ENCODE measurements at places on chromosomes 12 and 14.
A peak's percentile ranks its signal among the peaks of the same experiment; 100 is the strongest.

DNA sequence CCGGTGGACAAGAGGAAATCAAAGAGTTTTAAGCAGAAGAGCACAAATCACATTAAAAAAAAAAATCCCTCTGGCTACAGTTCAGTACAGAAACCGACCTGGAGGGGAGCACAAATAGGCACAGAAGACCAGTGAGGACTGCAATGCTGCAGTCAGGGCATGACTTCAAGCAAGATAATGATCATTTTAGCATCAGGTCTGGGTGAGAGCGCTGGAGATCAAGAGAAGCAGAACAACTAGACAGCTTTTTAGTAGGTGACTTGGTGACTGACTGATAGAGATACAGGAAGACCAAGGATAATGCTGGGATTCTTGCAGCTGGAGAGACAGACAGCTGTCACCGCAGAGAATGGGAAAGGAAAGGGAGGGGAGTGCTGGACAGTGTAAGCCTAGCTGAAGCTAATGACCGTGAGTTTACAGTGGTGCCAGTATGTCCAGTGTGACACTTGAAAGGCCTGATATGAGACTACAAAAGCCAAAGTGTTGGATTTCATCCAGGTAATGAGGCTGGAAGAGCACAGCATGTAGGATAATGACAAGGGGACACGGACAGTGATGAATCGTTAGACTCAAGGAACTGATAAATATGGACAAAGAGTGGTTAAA is 5.6 kb downstream of the NFYB start:
- DNase-seq: no peak

DNA sequence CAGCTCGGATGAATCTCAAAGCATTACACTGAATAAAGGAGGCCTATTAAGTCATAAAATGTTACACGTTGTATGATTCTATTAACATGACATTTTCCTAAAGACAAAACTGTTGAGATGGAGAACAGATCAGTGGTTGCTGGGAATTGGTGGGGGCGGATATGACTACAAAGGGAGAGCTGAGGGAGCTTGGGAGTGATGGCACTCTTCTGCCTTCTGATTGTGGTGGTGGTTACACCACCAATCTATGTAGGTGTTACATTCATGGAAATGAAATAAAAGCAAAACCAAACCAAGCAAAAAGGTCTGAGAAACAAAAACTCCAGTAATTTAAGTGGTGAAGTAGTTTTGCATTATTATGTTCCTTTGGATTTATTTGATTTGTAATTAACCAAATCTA is 16.4 kb upstream of the EVL start:
- DNase-seq: no peak

DNA sequence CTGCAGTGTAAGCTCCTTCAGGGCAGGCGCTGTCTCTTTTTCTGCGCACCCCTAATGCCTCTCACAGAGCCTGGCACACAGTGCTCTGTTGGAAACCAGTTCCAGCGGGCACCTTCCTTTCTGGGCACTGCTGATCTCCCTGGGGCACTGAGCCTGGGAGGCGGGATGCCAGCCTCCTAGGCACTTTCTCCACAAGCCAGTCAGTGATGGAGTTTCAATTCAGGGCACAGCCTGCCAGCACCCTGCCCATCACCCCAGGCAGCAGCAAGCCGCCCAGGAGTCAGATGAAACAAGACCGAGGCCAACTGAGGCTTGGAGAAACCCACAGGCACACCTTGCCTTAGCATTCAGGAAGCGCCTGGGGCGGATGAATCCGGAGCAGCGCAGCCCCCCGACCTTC is 5.7 kb upstream of the CTDSP2 start:
- DNase-seq: no peak

GRCh38 chr12:131610181-131610580 is 100.7 kb upstream of the SFSWAP start:
- no peak for DNase-seq

DNA sequence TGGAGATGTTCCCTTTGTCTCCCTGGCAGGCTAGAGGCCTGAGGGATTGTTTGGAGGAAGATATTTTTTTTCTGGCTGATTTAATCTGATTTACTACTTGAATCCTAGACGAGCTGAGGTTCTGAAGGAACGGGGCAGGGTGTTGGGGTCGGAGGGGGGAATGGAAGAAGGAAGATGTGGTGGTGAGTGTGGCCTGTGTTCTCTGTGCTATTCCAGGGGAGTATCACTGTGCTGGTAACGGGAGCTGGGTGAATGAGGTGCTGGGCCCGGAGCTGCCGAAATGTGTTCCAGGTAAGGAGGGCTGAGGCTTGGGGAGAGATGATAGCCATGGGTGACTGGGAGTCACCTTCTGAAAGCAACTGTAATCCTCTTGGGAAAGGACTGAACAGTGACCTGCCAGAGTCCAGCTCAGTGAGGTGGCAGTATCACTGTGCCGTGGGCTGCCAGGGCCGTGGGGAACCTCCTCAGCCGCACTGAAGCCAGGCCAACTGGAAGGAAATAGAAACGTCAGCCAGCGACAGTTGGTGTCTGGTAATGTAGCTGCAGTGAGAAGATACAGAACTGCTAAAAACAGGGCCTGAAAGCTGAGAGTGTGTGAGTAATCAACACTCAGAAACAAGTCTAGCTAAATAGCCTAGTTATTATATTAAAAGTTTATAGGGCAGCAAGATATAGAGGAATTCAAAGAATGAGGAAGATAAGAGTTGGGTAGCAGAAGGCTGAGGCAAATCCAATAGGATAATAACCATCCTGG is 7.9 kb downstream of the C1S start:
- no peak for DNase-seq

- no peak for DNase-seq
These were observed 25.8 kb downstream of the OR4N5 start for GRCh38 chr14:20164462-20164861.

DNA sequence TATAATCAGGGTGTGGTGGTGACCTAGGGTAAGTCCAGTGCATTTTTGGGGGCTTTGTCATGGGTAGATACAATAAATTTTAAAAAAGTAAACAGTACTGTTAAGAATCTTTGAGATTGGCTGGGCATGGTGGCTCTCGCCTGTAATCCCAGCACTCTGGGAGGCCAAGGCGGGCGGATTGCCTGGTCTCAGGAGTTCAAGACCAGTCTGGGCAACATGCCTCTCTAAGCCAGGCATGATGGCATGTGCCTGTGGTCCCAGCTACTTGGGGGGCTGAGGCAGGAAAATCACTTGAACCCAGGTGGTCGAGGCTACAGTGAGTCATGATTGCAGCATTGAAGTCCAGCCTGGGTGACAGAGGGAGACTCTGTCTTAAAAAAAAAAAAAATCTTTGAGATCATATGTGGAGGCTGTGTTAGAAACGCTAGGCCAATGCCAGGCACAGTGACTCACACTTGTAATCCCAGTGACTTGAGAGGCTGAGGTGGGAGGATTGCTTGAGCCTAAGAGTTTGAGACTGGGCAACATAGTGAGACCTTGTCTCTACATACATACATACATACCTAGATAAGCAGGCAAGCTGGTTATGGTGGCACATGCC is 67.7 kb downstream of the PRKCH start:
- DNase-seq: no peak

GRCh38 chr14:49745191-49745590 is 22.8 kb upstream of the KLHDC2 start:
- no peak for DNase-seq

GRCh38 chr12:118537481-118537917 is 161.1 kb downstream of the SUDS3 start:
- no peak for DNase-seq

DNA sequence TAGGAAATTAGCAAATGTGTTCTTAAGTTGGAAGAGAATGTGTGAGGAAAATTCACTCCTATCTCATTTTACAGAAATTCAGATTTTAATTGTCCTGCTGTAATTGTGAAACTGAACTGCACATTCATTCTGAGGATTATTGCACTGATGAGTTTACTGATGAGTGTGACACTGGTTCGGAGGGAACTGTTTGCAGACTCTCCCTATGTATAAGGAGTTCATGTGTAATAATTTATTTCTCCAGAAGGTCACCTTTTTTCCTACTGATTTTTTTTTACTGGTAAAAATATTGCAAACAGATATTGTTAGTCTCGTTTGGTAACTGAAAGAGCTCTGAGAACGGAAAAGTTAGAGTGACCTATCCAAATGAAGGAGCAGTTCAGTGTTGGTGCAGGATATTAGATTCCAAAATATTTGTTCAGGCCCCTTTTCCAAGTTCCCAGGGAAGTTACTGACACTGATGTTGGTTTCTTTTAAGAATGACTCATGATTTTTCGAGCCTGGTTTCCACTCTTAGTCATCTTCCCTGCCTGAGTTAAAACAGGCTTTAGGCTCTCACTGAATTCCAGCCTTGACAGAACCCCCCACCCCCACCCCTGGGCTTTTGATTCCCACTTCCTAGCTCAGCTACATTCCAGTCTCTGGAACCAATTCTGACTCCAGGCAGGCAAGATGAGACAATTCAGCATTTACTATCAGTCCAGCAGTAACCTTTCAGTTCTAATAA is 18.4 kb downstream of the ANO6 start:
- DNase-seq: peak; percentile 89

- no peak for DNase-seq
These were observed 29.2 kb downstream of the GLRX5 start for GRCh38 chr14:95564060-95564459.

GRCh38 chr12:13198241-13198640 is 1.7 kb downstream of the EMP1 start:
- DNase-seq: no peak

GRCh38 chr12:87047691-87048090 is 791.5 kb upstream of the MGAT4C start:
- no peak for DNase-seq

DNA sequence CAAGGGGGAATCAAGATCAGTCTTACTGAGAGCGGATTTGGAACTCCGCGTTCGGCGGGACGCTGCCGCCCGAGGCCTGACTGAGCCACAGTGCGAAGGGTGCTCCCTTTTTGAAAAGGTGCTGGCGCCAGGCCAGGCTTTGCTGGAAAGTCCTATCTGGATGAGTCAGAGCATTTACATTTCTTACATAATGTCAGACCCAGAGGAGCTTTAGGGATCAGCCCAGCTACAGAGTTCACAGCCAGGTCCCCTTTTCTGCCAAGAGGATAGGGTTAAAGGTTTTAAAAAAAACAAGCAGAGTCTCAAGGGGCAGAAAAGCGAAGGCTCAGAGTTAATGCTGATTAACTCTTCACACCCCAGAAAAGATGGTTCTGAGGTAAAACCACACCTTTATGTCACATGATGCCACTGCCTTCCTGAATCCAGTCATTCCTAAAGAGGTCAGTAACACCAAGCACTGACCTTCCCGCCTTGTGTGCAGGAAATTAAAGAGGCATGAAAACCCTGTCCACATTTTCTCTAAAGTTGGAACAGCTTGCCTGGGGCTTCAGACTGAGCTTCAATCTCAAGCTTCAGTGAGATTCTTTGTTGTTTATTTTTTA is 11.7 kb upstream of the FBXL14 start:
- DNase-seq: peak; percentile 95

GRCh38 chr12:72869024-72869423 is 596.9 kb downstream of the TRHDE start:
- DNase-seq: no peak

GRCh38 chr12:128652136-128652751 is 171.5 kb downstream of the SLC15A4 start:
- no peak for DNase-seq

- DNase-seq: no peak
These were observed 48.6 kb upstream of the CATSPERB start for GRCh38 chr14:91780452-91780851.

DNA sequence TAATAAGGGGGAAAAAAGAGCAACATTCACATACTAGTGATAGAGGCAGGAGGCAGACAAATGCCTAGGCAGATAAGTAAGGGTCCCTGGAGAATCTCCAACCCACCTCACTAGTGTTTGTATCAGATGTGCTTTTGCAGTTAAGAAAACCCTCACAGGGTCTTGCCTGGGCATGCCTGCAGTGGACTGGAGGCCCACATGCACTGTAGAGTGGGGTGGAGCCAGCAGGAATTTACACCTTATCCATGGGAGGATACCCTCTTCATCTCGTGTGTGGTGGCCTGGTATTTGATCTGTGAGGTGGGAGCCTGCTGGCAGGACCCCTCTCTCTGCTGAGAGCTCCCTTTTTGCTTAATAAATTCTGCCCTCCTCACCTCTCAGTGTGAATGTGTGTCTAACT is 238.0 kb upstream of the SLC16A7 start:
- DNase-seq: no peak

- DNase-seq: no peak
These were observed 6.3 kb downstream of the ZFP36L1 start for GRCh38 chr14:68786491-68787091.

DNA sequence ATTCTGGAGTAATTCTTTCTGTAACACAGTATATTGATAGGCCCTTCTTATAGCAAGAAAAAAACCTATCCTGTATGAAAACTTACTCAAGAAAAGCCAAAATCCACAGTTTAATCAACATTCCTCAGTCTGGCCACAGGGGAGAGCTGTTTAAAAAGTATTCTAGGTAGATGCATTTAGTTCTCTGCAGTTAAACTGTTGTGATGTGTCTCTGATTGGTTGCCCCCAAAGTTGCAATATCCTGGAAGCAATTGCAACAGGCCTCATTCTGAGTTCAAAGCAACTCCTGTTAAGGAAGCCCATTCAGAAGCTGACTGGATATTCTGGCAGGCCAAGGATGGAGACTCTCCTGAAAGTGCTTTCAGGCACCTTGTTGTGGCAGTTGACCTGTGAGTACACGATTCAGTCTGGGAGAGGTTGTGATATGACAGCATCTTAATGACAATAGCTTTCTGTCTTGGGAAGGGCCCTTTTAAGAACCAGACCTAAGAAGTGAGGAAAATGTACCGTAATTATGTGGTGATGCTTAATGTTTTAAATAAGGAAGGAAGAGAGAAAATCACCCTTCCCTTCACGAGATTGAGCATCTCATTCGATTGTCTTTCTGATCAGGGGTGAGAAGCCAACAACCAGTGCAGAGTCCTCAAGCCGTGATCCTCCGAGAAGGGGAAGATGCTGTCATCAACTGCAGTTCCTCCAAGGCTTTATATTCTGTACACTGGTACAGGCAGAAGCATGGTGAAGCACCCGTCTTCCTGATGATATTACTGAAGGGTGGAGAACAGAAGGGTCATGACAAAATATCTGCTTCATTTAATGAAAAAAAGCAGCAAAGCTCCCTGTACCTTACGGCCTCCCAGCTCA is 420.7 kb downstream of the DAD1 start:
- DNase-seq: no peak

GRCh38 chr14:43687921-43688320 is 819.2 kb downstream of the FSCB start:
- no peak for DNase-seq

GRCh38 chr14:53902307-53902706 is 54.3 kb downstream of the BMP4 start:
- no peak for DNase-seq

DNA sequence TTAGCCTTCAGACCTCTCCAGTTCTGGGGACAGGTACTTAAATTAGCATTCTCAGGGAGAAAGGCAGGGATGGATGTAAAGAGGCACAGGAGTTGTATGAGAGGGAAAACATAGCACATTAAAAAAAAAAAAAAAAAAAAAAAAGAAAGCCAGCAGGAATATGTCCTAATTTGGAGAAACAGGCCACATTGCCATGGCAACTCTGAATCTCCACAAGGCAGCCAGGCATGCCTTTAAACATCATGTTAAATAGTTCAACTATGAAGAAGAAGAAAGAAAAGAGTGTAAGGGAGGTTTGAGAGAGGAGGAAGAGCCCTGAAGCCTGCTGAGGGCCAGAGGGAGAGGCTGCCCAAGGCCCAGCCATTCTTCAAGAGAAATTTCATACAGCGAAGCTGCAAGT is 145.8 kb downstream of the GRIN2B start:
- no peak for DNase-seq

GRCh38 chr12:15633201-15633600 is 156.0 kb downstream of the EPS8 start:
- DNase-seq: no peak

All from amniotic stem cell (primary cell).